ENCODE measurements at places on chromosomes 6 and 20.

- DNase-seq = no peak
Observed at GRCh38 chr6:128848212-128848935, 34.6 kb upstream of the LAMA2 start.

DNA sequence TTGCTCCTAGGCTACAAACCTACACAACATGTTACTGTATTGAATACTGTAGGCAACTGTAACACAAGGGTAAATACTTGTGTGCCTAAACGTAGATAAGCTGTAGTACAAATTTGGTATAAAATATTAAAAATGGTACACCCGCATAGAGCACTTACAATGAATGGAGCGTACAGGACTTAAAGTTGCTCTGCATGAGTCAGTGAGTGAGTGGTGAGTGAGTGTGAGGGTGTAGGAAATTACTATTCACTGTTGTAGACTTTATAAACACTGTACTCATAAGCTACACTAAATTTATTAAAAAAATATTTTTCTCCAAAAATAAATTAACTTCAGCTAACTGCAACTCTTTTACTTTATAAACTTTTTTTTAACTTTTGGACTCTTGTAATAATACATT is 391.6 kb downstream of the ADGRB3 start:
- DNase-seq = no peak

GRCh38 chr6:81362246-81362645 is 390.2 kb downstream of the TENT5A start:
- DNase-seq = no peak

GRCh38 chr6:168372889-168373288 is 53.3 kb upstream of the DACT2 start:
- no peak for DNase-seq

DNA sequence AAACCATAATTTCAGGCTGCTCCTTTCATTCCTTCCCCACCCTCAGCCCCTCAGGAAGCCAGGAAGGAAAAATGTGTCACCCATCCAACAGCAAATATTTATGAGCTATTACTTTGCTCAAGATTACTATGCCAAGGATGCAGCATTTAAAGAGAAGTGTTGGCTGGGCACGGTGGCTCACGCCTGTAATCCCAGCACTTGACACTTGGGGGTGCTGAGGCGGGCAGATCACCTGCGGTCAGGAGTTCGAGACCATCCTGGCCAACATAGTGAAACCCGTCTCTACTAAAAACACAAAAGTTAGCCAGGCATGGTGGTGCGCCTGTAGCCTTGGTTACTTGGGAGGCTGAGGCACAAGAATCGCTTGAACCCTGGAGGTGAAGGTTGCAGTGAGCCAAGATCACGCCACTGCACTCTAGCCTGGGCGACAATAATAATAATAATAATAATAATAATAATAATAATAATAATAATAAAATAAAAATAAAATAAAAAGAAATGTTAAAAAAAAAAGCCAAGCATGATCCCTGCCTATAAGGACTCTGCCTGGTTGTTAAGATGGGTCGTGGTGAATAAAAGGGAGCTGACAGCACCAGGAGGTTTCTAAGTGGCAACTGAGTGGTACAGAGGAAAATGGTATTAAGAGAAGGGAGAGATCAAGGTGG is 20.5 kb upstream of the TIAM2 start:
- DNase-seq = no peak

- no peak for DNase-seq
Observed at GRCh38 chr6:109050447-109051102, 44.1 kb downstream of the SESN1 start.

DNA sequence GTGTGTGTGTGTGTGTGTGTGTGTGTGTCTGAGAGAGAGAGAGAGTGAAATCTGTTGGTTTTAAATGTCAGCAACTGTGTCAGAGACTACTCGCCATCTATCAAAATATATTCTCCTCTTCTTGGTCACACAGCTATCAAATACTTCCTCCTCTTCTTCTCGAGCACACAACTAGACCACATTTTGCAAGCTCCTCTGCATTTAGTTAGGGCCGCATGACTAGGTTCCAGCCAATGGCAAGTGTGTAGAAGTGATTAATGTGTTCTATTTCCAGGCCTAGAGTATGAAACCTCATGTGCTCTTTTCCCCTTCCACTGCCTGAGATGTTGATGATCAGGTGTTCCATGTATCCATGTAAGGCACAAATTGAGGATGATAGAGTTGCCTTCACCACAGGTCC is 278.5 kb upstream of the MARCKS start:
- no peak for DNase-seq

- DNase-seq = no peak
Observed at GRCh38 chr6:166781331-166781730, 154.3 kb upstream of the RPS6KA2 start.

- no peak for DNase-seq
Observed at GRCh38 chr20:34114809-34115208, 2.8 kb upstream of the EIF2S2 start.

DNA sequence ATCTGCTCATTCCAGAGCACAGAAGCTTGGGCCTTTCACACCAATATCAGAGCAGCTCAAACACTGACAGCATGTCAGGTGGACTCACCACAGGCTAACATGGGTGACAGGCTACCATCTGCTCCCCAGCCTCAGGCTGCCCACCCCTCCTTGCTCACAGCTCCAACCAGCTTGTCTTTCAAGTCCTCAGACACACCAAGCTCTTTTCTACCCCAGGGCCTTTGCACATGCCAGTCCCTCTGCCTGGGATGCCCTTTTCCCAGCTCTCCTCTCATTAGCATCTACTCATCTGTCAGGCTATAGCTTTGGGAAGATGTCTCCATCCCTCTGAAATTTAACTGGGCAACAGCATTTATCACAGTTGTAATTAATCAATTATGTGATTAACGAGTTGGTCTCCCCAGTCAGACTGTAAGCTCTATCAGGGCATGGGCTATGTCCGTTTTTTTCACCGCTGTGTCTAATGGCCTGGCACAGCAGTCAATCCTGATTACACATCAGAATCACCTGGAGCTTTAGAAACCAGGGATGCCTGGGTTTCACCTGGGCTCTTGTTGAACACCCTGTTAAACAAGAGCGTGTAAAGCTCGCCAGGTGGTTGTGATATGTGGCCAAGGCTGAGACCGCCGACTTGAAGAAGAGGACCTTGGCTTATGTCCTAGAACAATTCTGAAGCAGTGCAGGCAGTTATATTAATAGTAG is 88.9 kb upstream of the MRPS10 start:
- no peak for DNase-seq

- DNase-seq = peak; percentile 36
Observed at GRCh38 chr6:39347906-39348585, 25.5 kb upstream of the KCNK16 start.

GRCh38 chr6:12403947-12404647 is 113.9 kb downstream of the EDN1 start:
- DNase-seq = no peak

- DNase-seq = no peak
Observed at GRCh38 chr20:58988565-58988882, 7.5 kb downstream of the NELFCD start.

DNA sequence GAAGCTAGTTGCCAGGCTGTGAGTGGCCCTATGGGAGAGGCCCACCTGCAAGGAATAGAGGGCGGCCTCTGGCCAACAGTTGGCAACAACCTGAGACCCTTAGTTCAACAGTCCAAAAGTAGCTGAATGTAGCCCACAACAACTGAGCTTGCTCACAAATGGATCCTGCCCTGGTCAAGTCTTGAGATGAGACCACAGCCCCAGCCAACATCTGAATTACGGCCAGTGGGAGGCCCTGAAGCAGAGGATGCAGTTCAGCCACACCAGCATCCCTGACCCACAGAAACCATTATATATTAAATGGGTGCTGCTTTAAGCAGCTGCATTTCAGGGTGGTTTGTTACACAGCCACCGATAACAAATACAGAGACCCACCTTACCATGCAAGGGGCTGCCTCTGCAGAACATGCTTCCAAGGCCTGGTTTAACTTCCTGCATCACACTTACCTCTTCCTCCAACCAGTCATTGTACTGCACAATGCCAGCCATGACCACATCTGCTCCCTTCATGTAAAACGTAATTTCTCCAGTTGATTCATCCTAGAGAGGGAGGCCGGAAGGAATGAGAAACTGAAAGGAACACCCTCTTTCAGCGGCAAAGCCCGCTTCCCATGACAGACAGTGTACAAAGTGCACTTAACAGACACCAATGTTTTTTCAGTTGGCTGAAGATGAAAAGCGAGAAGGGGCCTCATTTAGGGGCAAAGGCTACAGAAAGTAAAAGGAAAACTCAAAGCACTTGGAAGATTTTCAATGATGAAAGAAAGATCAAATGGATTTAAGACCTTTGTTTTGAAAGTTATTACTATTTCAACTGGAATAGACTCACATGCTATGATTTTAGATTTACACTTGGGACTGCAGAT is 86.2 kb upstream of the NFATC2 start:
- DNase-seq = no peak

DNA sequence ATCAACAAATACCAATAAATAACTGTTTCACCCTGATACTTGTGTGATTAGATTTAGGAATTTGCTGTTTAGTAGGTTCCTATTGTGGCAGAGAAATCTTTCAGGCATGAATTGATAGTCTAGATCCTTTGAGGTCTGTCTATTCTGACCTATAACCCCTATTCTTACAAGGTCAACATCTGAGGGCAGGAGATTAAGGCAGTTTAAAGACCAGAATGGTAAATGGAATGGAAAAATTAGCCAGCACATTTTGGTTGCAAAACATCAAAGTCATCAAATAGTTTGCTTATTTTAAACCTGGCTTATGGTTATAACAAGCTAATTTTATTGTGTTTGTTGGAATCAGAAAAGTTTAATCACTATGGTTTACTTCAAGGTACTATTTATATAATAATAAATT is 78.4 kb downstream of the LIN28B start:
- no peak for DNase-seq

DNA sequence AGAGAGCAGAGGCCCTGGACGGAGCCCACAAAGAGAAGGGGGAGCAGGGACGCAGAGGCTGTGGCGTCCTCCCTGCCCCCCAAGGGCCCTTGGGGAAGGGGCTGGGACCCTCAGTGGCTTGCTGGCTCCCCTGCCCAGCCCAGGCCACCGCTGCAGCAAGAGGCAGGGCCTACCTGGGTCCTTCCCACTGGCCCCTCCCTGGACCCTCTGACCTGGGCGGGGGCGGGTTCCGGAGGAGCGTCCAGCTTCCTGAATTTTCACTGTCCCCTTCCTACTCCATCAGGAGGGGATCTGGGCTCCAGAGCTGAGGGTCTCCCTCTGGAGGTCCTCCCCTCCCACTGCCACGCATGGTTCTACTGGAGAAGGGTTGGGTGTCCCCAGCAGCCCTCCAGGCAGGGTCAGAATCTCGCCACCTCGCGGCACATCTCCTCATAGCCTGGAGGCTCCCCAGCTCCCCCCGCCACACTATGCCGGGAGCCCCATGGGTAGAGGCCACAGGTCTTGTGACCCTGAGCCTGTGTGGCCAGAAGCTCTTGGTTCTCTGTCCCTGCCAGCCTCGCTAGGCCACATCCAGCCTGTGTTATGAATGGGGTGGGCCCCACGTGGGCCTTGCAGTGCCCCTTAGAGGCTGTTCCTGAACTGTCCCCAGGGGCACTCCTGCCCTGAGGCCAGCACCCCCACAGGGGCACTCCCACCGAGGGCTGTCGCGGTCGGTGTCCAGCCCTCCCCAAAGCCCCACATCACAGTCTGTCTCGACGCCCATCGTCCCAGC is 1.0 kb upstream of the SOX18 start:
- DNase-seq = no peak

DNA sequence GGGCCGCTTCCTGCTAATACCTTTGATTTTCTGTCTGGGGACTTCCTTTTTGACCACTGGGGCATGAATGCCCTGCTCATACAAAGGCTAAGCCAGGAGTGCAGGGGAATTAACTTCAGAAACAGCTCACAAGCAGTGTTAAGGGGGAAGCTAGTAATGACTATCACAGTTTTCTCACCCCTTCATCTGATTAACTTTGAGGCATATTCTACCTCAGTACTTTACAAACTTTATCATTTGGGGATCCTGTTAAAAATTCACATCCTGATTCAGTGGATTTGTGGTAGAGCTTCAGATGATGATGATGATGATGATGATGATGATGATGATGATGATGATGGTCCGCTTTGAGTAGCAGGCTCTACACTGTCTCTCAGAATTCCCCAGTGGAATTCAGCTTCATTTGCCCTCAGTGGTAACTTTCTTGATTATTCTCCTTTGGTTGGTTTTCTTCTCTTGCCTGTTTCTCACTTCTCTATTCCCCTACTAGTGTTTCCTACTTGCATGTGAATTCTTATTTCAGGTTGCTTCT is 78.4 kb upstream of the TMEM170B start:
- no peak for DNase-seq

DNA sequence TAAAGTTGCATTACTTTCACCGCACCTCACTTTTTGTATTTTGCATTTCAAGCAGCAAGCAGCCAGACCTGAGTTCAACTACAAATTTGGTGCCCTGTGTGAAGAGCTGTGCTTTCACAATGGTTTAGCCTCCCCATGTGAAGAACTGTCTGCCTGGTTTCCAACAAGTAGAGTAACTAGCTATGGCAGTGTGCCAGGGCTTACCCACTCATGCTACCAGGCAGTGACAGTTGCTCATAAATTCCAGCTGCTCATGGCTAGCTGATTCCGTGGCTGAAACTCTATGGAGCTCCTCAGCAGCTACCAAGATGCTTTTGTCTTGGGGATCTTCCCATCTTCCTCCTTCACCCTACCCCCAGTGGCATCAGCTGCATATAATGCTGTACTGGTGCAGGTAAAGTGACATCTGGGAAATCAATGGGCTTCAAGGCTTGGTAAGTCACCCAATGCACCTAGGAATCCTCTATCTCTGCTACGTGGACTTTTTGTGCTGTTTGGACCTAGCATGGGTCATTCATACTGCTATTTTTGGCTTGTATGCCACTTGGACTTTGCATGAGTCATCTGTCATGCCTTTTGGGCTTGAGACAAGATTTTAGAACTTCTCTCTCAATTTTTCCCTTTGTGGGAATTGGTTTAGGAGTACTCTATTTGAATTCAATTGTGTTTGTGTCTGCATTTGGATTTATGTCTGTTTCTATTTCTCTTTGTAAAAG is 176.5 kb upstream of the GJE1 start:
- no peak for DNase-seq

- DNase-seq = no peak
Observed at GRCh38 chr20:53826597-53827291, 233.1 kb upstream of the ZNF217 start.

- peak; percentile 62 for DNase-seq
Observed at GRCh38 chr6:72619883-72620696, 1.8 kb upstream of the KCNQ5 start.

- DNase-seq = no peak
Observed at GRCh38 chr6:144725736-144726522, 440.8 kb downstream of the UTRN start.

- peak; percentile 10 for DNase-seq
Observed at GRCh38 chr6:96626759-96627364, 63.9 kb downstream of the FHL5 start.

- peak; percentile 85 for DNase-seq
Observed at GRCh38 chr20:51531141-51531710, 11.3 kb downstream of the NFATC2 start.

DNA sequence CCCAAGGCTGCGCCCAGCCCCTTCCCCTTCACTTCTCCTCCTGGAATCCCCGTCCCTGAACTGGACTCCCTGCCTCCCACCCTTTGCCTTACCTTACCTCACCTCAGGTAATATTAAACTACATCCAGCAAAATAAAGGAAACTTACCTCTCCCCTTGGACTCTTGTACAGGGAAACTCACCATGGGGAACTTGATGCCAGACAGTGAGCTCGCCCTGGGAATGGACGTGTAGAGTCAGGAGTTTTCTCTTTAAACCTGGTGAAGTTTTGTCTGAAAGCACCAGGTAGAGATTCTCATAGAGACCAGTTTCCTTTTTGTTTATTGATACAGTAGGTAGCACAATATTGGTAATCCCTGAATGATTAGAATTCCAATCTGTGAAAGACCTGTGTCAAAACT is 544 bp upstream of the HLA-C start:
- no peak for DNase-seq

- DNase-seq = no peak
Observed at GRCh38 chr6:105566503-105566902, 163.6 kb upstream of the PREP start.

Data from CD4-positive, alpha-beta T cell treated with Interleukin-4 for 4 hours (primary cell).